Retinal pigment epithelial cell (primary cell): ENCODE measurements at places on chromosomes 4 and X.

- DNase-seq = no peak
Measured at GRCh38 chr4:28241021-28241420, 1380.4 kb downstream of the STIM2 start.

- no peak for DNase-seq
Measured at GRCh38 chr4:184994010-184994622, 24.2 kb upstream of the HELT start.

- DNase-seq = no peak
Measured at GRCh38 chrX:37846558-37846933, 825 bp downstream of the DYNLT3 start.

DNA sequence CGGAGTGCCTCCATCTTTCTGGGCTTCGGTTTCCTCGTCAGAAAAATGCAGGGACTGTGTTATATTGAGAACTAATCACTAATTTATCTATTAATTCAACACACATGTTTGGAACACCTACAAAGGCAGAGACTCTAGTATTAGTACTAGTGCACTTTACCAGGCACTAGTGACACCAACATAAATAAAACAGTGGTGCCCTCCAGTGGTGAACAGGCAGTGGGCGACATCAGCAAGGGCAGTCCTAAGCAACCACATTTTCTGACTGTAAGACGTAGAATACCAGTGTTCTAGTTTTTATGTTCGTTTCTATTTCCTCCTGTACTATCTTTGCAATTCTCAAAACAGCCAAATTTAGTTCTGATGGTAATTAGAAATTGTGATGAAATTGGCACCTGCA, 69.1 kb upstream of the UCP1 start:
- DNase-seq = no peak

DNA sequence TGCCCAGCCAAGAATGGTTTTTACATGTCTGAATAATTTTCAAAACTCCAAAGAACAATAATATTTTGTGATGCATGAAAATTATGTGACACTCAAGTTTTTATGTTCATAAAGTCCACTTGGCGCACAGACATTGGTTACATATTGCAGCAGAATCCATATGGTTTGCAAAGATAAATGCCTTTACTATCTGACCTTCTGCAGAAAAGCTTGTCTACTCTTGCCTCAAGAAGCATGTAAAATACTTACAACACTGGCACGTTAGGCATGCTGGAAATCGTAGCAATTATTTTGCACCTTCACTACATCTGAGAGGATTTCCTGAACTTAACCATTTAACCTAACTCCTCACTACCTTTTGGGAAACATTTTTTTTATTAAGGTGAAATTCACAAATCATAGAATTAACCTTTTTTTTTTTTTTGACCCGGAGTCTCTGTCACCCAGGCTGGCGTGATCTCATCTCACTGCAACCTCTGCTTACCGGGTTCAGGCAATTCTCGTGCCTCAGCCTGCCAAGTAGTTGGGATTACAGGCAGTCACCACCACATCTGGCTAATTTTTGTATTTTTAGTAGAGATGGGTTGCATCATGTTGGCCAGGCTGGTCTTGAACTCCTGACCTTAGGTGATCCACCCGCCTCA, 3.5 kb upstream of the XG start:
- DNase-seq = no peak

- no peak for DNase-seq
Measured at GRCh38 chr4:97374526-97374925, 768.8 kb downstream of the STPG2 start.

- peak; percentile 83 for DNase-seq
Measured at GRCh38 chr4:152045807-152046571, 285.2 kb upstream of the GATB start.

- DNase-seq = no peak
Measured at GRCh38 chr4:90084277-90084966, 42.8 kb upstream of the CCSER1 start.

- DNase-seq = no peak
Measured at GRCh38 chr4:146029147-146029546, 90.5 kb upstream of the ZNF827 start.

- DNase-seq = no peak
Measured at GRCh38 chr4:110610620-110610939, 12.3 kb downstream of the PITX2 start.

DNA sequence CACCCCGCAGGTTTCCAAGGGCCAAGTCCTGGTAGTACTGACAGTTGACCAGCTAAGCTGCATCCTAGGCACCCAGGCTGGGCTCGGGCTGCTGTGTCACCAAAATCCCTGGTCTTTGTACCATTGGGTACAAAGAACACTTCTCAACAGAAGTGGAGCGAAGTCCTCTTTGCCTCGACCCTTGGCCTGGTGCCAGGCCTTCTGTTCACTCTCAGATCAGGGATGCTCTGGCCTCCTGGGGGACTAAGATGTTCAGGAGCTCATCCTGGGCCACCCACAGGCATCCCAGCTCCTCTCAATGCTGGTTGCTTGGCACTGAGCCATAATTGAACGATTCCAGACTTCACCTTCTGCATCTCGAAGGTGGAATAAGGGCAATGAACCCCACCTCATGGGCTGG, 13.8 kb upstream of the SLC2A9 start:
- no peak for DNase-seq

- peak; percentile 3 for DNase-seq
Measured at GRCh38 chr4:129092631-129093190, 628 bp downstream of the SCLT1 start.

GRCh38 chrX:10062352-10062751, 94.4 kb upstream of the CLCN4 start:
- no peak for DNase-seq

DNA sequence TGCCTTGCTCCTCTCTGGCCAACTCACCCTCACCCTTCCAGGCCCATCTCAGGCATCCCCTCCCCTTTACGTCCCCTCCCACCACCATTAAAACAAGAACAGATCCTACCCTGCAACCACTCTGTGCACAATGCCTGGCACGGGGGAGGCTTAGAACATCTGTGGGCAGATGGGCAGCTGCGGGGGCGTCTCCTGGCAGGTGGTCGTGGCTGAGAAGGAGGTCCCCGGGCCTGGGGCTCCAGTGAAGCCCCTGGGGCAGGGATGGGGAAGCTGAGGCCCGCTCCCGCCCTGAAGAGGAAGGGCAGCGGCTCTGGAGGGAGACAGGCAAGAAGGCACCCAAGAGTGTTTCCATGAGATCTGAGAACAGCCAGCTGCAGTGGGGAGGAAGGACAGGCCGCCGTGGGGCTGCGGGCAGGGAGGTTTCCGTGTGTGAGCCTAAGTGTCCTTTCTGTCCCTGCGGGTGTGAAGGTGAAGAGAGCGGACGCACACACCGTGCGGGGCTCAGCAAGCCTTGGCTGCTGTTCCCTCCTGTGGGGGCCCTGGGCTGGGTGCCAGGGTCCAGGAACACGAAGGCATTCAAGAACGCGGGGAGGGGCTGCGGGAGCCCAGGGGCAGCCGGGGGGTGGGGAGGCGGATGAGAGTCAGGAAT, 7.8 kb upstream of the TBC1D14 start:
- DNase-seq = no peak

DNA sequence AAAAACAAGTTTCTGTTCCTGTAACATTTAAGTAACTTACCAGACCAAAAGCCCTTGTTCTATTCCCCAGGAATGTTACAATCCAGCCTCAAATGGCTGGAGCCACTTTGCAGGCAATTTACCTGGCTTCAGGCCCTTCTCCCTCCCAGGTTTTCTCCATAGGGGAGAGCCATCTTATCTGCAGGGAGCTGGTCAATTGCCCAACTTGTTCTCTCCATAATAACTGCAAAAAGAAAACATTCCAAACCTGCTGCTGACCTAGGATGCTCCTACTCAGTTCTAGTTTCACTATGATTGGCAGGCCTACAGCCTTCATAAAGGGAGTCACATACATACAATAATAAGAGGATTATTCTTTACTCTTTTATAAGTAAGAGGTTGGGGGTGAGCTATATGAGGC, 670.7 kb downstream of the PCDH7 start:
- no peak for DNase-seq

DNA sequence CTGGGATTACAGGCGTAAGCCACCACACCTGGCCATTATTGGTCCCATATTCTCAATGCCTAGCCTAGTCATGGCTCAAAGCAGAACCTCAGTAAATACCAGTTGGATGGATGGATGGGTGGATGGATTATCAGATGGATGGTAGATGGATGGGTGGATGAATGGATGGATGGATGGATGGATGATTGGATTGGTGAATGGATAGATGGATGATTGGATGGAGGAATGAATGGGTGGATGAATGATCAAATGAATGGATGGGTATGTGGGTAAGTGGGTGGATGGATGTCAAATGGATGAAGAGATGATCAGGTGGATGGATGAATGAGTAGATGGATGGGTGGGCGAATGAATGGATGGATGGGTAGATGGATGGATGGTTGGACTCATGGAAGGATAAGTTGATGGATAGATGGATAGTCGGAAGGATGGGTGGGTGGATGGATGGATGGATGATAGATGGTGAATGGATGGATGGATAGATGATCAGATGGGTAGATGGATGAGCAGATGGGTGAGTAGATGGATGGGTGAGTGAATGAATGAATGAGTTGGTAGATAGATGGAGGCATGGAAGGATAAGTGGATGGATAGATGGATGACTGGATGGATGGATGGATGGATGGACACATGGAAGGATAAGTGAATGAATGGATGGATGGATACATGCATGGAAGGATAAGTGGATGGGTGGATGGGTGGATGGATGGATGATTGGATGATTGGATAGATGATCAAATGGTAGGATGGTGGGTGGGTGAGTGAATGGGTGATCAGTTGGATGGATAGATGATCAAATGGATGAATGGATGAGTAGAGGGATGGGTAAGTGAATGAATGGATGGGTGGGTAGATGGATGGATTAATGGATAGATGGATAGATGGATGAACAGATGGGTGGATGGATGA, 22.0 kb upstream of the RNF4 start:
- DNase-seq = no peak

GRCh38 chr4:172778583-172778982, 390.0 kb upstream of the GALNT7 start:
- DNase-seq = no peak

GRCh38 chr4:152356428-152357034, 179.4 kb downstream of the FBXW7 start:
- no peak for DNase-seq

- no peak for DNase-seq
Measured at GRCh38 chrX:44816367-44816766, 27.5 kb upstream of the DUSP21 start.

- peak; percentile 95 for DNase-seq
Measured at GRCh38 chr4:170009291-170009690, 16.9 kb downstream of the MFAP3L start.

GRCh38 chr4:76755756-76756155, 142.2 kb downstream of the SOWAHB start:
- DNase-seq = no peak

GRCh38 chr4:136706942-136707341, 825.4 kb downstream of the PCDH18 start:
- DNase-seq = no peak

- DNase-seq = no peak
Measured at GRCh38 chrX:40127052-40127451, 29.3 kb upstream of the BCOR start.

GRCh38 chr4:36130641-36131040, 113.7 kb downstream of the ARAP2 start:
- no peak for DNase-seq

DNA sequence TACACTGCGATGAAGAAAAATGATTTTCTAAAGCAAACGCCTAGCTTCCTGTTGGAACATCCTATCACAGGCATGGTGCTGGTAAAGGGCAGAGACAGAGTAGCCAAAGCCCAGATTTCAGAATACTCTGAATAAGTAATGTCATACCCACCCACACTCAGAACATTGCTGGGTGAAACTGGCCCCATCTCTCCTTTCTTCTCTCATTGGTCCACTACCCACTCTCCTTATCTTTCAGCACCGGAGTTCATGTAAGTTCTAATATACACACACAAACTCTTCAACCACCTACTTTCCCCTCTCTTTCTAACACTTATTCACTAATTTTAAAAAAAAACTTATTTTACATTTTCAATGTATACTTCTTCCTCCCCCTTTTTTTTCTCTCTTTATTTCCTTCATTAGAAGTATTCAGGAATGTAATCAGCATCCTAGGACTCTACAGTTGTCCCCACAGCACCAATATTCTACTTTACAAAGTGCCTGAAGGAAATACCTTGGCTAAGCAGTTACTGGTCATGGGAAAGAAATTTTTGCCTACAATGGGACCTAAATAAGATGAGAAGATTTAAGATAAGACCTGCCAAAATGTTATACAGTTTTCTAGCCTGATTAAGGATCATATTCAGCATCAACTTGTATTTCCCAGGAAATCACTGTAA, 63.0 kb downstream of the SEC24D start:
- DNase-seq = no peak

GRCh38 chr4:159600061-159600460, 497.2 kb downstream of the RAPGEF2 start:
- no peak for DNase-seq

- DNase-seq = no peak
Measured at GRCh38 chr4:53508446-53508845, 82.8 kb downstream of the LNX1 start.

GRCh38 chr4:61493041-61493440, 292.9 kb downstream of the ADGRL3 start:
- no peak for DNase-seq

DNA sequence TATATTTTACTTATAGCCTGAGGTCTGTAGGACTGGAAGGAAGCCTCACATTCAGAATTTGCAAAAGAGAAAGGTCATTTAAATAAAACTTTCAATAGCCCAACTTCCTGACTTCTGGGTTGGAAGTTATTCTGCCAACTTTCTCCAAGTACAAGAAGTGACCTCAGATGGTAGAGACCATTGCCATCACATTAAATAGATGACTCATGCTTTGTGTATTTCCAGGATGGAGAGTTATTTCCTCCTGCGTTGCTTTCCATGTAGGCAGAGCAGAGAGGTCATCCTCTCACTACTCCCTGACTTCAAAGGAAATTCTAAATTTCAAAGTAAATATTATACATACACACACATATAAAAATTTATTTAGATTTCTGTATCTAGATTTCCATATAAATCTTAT, 73.0 kb upstream of the NR3C2 start:
- peak; percentile 46 for DNase-seq

GRCh38 chr4:38946919-38947318, 79.3 kb downstream of the FAM114A1 start:
- no peak for DNase-seq
